Astrocyte of the spinal cord (primary cell): ENCODE measurements at places on chromosomes 5 and 9.
A peak's percentile ranks its signal among the peaks of the same experiment; 100 is the strongest.

DNA sequence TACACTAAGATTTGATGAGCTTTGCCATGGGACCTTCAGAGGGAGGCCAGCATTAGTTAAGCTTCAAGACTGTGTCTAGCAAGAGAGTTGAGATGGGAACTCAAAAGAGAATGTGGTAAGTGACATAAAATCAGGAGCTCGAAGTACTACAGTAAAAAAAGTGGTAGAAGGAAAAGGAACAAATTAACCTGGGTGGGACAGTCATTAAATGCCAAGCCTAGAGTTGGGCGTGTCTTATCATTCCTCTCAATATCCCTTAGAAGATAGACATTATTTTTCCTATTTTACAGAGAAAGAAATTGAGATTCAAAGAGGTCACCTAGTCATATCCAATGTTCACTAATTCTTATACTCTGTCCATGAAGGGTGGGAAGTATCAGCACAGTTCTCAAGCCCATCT is 3.3 kb upstream of the TXN start:
- no peak for DNase-seq

DNA sequence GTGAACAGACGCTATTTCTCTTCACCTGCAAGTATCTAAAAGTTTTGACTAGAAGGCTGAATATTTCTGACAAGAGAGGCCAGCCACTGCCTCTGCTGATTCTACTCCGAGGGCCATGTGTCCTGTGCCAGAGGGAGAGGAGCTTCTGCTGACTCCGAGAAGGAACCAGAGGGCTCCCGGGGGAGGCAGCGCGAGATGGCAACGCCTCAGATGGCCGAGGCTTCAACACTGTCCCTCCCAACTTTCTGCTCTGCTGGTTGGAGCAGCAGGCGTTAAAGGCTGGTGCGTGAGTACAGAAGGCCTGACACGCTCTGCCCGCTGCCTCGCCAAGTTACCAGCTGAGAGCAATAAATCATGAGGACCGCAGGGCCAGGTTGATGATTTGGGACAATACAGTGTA is 178.8 kb downstream of the GAPVD1 start:
- DNase-seq = no peak

DNA sequence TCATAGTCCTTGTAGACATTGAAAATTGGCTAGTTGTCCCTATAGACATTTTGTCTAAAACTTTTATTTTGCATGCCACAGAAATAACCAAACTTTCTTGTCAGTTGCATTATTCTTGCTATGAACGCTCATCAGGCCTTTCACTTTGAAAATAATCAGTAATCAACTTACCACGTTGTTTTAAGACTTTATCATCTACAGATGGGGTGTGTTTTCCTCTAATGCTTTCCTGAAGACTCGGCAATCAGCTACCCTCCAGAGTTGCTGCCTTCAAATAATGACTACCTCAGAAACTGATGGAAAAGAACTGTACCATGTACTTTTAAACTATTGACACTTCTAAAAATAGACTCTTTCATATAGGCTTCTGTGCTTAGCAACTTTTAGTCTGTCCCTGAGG is 33.5 kb upstream of the HSPB3 start:
- no peak for DNase-seq

DNA sequence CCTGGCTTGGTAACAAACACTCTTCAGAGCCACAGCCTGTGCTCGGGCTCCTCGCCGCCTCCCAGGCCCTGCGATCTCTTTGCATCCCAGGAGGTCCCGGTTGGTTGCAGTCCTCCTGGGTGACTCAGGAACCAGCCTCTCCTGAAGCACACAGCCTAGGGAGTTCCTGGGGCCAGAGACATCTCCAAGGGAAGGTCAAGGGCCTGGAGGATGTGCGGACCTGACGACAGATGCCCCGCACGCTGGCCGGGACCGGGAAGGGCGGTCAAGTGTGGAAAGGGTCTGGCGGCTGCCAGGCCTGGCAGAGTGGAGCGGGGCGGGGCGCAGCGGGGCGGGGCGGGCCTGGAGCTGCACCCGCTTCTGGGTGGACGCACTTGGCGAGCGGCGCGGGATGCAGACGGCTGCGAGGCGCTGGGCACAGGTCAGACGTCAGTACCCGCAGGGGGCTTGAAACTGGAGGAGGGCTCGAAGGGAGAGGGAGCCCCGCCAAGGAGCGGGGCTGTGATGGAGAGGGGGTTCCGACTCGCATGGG is 45.0 kb upstream of the PRSS3 start:
- DNase-seq = no peak

DNA sequence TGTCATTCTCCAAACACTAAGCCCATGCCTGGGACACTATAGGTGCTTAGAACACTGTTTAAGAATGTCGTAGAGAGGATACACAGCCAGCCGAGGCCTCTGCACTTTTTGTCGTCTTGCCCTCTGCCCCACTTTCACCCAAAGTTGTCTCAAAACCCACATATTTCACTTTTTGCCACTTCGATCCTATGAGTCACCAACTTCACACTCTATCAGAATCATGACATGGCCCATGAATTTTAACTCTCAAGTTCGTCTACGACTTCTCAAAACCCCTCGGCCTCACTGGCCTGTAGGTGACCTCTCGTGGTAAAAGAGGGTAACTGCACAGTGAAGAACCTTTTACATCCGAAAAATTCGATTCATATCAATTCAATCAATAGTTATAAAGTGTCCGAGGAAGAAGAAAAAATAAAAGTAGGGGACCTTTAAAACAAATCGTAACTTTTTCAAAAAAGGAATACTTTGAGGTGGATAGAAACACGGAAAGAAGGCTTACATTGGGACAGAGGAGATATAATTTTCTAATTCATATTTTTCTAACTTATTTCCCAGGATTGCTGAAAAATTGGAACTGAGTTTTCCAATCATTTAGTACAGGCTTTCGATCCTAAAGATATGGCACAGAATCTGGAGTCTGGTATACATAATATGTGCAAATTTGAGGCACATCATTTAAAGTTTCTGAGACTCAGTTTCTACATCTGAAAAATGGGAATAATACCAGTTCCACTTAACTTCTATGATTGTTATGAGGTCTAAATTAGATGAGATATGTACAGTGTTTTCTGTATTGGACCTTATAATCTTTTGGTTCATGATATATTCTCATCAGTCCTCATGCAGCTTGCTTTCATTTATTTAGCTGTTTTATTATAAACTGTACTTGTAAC is 122.6 kb downstream of the APBA1 start:
- peak; percentile 57 for DNase-seq

DNA sequence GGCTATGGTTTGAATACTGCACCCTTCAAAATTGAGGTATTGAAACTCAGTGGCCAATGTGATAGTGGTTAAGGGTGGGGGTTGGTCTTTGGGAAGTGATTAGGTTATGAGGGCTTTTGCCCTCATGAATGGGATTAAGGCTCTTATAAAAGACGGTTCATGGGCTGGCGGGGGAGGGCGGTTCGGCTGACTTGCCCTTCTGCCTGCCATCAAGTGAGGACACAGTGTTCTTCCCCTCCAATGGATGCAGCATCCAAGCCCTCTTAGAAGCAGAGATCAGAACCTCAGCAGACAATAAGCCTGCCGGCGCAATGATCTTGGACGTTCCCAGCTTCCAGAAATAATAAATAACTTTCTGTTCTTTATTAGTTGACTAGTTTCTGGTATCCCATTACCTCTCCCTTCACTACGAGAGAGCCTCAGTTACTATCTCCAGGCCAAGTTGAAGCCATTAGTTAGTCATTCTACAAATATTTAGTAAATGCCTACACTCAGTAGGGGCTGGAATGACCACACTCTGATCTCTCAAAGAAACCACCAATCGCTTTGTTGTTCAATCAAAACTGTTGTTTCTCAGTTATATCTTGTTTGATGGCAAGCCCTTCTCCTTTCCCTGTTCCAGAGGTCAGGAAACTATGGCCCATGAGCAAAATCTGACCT is 219.3 kb downstream of the TSSK1B start:
- peak; percentile 79 for DNase-seq

DNA sequence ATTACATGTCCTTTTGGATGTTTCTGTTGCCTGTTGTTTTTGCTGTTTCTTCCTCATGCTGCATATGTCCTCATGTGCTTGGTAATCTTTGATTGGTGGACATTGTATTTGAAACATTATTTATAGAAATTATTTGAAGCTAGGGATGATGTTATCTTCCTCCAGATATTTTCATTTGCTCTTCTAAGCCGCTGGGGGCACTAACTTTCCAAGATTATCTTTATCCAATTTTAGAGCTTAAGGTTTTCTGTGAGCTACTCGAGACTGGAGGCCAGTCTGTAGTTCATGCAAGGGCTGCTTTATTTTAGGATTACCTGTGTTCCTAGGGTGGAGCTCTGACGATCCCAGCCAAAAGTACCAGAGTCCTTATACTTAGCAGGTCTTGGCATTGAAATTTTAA is 40.9 kb downstream of the STX17 start:
- DNase-seq = peak; percentile 4

DNA sequence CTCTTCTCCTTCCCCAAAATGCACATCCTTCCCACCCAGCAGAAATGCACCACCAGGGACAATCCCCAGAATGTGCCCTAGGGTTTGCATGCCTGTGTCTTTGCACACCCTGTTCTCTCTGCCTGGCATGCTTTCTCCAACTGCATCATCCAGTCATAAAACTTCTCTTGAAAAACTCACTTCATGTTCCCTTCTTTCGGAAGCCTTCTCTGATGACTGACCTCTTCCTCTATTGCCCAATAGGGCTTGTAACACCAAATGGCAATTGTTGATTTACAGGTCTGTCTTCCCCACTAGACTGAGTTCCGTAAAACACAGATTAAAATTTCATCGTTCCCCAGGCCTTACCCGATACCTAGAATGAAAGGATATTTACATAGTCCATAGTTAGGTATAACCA is 83.1 kb upstream of the SPOCK1 start:
- DNase-seq = no peak

DNA sequence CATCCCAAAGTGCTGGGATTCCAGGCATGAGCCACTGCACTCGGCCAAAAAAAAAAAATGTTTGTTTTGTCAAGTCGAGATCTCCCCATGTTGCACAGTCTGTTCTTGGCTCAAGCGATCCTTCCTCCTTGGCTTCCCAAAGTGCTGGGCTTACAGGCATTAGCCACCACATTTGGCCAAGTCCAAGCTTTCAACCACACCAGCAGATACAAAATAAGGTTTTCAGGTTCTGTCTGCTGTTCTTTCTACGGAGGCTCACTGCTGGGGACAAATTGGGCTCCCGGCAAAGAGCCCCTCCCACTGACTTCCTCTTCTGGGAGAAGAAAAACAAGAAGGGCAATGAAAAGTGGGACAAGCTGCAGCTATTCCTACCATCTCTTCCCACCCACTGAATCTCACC is 37.6 kb upstream of the GGTA1 start:
- no peak for DNase-seq
